ENCODE measurements at places on chromosomes 6 and 20.

- no peak for DNase-seq
Measured at GRCh38 chr6:154247119-154247861, 109.3 kb downstream of the IPCEF1 start.

- no peak for DNase-seq
Measured at GRCh38 chr6:68572525-68572924, 62.6 kb upstream of the ADGRB3 start.

GRCh38 chr6:18386298-18386976 lies 713 bp upstream of the RNF144B start:
- no peak for DNase-seq

- DNase-seq = no peak
Measured at GRCh38 chr6:108914235-108915022, 66.2 kb downstream of the ARMC2 start.

DNA sequence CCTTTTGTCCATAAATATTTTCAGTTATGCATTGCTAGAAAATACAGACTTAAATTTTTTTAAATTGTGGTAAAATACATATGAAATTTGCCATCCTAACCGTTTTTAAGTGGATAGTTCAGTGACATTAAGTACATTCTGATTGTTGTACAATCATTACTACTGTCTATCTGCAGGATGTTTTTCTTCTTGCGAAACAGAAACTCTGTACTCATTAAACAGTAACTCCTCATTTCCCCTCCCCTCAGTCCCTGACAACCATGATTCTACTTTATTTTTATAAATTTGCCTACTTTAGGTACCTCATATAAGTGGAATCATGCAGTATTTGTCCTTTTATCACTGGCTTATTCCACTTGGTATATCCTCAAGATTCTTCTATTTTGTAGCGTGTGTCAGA lies 21.3 kb downstream of the TAF11 start:
- no peak for DNase-seq

DNA sequence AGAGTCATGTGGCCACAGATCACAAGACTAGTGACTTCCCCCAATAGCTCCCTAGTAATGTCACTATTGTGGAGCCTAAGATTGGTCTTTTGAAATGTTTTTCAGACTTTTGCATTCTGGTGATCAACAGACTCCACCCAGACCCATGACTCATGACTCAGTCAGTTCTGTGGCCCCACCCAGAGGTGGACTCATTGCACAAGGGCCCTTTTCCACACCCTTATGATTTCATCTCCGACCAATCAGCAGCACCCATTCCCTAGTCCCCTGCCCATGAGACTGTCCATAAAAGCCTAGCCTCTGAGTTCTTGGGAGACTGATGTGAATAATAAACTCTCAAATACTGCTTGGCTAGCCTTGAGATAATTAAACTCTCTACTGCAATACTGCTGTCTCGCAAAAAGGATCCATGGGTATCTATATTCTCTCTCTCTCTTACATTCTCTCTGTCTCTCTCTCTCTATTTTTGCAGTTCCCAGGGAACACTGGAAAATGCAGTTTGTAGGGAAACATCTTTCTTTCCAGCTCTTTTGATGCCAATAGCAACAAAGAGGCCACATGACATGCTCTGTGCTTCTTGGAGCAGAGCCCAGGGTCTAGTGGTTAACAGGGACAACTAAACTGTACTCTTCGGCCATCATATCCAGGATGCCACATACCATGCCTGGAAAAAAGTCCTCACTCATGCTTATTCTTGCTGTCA lies 71.3 kb upstream of the IYD start:
- DNase-seq = no peak

- DNase-seq = no peak
Measured at GRCh38 chr6:12426121-12426520, 136.0 kb downstream of the EDN1 start.

DNA sequence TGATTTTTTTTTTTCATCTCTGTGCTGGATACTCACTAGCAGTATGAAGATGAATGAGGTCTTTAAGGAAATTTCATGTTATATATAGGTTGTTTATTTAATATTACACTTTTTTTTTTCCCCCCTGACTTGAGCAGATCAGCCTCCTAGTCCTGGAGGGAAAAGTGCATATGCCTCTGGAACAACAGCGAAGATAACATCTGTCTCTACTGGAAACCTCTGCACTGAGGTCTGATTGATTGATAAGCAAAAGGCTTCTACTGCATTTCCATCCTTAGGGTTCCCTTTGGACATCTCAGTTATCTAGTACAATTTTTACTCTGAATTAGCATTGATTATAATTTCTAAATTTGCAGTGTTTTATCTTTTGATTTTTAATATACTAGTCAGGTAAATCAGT lies 49.8 kb upstream of the KIF25 start:
- DNase-seq = no peak

- DNase-seq = no peak
Measured at GRCh38 chr20:58461899-58462298, 53.3 kb downstream of the APCDD1L start.

- no peak for DNase-seq
Measured at GRCh38 chr6:88177961-88178464, 11.9 kb upstream of the CNR1 start.

- DNase-seq = no peak
Measured at GRCh38 chr6:7650878-7651277, 60.9 kb downstream of the SNRNP48 start.

- DNase-seq = no peak
Measured at GRCh38 chr6:102732898-102733297, 1339.4 kb downstream of the GRIK2 start.

GRCh38 chr20:25296094-25297093 lies 48.5 kb downstream of the PYGB start:
- DNase-seq = no peak

GRCh38 chr6:168746643-168747042 lies 305.7 kb downstream of the SMOC2 start:
- no peak for DNase-seq

- DNase-seq = no peak
Measured at GRCh38 chr6:108998485-108998884, 96.2 kb downstream of the SESN1 start.

GRCh38 chr20:20259533-20259932 lies 108.4 kb upstream of the INSM1 start:
- DNase-seq = no peak

DNA sequence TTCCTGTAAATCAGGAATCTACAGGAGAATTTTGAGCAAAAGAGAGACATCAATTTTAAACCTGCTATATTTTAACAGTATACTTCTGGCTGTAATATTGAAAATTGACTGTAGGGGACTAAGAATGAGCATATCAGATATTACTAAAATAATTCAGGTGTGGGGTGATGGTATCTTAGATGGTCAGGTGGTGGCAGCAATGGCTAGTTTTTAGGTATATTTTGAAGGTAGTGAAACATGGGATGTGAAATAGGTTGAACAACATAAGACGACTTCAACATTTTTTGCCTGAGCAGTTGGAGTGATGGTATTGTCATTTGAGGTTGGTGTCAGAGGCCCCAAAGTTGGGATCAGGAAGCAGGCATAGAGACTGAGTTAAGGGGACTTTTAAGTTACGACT lies 32.1 kb downstream of the FAM83B start:
- DNase-seq = no peak

DNA sequence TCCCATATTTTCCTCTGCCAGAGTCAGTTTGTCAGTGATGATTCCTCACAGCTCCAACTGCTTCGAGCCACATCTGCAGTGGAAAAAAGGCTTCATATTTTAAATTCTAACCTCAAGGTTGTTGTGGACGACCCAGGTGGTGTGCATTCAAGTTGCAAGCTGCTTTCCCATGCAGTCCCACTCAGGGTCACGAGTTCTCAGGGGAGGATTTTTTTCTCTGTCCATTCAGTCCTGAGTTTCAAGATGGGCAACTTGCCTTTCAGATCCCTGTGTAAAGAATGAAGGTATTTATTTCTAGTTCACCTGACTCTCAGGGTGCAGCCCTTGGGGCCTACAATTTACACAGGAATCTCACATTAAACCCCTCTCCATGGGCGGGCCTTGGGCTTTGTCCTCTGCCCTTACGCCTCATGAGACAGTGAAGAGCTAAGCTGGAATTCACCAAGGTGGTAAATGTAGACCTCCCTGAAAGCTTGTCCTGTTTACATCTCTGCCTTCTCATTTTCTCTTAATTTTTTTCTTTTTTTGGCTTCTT lies 65.9 kb downstream of the TPD52L1 start:
- no peak for DNase-seq

DNA sequence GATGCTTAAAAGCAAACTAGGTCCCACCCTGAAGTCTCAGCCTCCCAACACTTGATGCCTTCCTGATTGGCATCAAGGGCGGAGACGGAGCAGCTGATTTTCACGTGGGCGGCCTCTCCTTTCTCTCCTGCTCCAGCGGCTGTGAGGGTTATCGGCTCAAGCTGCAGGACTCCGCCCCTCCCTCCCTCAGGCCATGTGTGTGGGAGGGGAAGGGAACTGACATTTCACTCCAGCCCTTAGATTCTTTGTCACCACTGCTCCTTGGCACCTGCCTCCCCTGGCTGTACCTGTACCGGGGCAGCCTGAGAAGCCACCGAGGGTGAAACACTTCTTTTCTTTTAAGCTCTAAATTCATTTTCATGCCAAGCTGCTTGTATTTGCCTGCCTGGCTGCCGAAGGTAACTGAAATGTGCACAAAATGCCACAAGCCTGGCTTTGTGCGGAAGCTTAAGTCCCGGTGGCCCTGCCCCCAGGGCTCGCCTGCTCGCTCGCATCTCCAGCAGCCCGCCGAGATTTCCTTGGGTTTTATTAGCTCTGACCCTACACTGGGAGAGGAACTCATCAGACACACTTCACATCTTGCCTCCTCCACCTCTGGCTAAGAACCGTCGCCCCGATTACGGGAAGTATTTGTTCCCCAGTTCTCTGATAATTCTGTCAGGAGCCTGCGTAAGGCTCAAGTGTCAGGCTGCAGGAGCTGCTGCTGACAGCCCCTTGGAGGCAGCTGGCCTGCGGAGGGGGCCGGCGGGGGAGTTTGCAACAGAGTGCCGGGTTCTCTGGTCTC lies 9.6 kb upstream of the CPNE5 start:
- no peak for DNase-seq

GRCh38 chr6:2165286-2165685 lies 80.1 kb downstream of the GMDS start:
- no peak for DNase-seq

GRCh38 chr6:87336367-87336766 lies 7.3 kb upstream of the GJB7 start:
- no peak for DNase-seq

GRCh38 chr6:138007014-138007472 lies 100.2 kb downstream of the PERP start:
- DNase-seq = no peak

DNA sequence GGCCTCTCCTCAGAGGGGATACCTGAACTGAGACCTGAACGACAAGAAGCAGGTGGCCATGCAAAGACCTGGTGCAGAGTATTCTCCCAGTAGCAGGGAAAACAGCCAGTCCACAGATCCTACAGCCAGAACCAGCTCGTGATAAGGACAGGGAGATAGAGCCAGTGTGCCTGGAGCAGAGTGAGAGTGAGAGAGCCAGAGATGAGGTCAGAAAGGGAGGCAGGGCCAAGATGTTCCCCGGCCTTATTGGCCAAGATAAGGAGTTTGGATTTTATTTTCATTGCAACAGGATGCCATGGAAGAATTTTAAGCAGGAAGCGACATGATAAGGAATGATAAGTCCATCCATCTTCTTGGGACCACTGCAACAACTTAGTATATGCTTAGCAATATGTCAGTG lies 111.8 kb downstream of the UBE3D start:
- DNase-seq = no peak

DNA sequence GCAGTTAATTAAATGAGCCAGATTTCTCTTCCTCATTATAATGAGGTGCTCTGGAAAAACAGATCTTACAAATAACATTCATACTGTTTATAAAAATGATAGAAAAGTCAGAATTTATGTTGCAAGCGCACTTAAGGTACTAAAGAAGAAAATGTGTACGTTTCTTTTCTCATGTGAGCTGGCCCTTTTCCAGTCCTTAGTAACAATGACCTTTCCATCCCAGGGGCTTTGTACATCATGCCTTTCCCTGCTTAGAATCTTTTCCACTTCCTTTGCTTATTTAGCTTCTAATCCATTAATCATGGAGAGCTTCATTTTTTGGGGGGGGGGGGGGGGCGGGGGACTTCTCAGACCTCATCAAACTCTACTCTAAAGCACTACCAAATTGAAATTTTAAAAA lies 4.8 kb downstream of the FBXO5 start:
- DNase-seq = no peak

DNA sequence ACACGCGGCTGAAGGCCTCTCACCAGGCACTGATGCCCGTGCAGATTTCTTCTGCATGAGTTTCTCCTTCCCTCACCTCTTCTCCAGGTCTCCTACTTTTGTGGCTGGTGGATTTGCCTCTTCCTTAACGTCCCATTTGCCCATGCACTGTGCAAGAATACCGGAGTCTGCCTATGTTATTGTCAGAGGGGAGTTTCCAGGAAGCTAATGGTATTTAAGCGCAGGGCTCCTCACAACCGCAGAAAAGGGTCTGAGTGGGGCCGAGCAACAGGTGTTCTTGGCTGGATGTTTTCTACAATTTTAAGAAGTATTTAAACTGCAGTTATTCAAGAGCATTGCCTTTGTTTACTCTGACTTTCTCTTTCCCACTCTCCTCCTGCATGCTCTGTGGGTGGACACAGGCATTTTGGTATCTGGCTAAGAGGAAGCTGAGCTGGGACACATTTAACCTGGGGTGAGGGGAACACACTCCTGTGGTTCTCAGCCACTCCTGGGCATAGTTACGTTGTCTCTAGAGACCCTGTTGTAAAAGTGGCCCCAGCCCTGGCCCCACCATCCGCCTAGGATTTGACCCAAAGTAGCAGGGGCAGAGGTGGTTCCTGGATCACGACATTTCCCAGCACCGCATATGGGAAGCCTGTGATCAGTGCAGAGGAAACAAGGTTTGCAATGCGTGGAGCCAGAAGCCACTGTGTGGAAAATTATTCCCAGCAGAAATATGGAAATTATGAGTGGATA lies 34.4 kb downstream of the GGTLC1 start:
- DNase-seq = no peak

DNA sequence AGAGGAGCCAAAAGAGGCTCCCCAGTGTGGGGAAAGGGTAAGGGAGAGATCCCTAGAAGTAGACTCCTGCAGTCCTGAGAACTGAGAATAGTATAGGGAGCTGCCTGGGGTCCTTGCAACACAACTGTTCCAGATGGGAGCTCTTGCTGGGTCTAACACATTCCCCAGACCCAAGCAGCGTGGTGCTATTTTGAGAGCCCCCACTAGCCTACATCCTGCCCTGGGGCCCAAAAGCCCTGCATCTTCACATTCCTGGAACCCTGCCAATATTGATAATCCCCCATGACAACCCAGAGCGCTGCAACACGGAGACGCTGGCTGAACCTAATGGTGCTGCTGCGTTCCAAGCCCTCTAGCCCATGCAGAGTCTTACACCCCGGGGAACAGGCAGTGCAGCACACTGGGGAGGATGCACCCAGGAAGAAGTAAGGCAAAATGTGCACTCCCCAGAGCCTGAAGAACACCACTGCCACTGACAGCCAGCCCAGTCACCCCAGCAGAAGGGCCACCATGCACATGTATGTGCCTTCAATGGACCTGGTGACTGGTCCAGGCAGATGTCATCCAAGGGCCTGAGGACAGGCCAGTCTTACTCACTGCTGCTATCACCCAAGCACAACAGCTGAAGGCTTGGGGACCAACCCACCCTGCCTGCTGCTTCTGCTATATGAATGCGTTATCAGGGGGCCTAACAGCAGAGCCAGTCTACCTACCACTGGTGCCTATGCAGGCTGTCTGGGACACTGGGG lies 7.0 kb upstream of the RNF217 start:
- DNase-seq = no peak
